Activated CD4-positive, alpha-beta memory T cell treated with anti-CD3 and anti-CD28 coated beads for 36 hours (primary cell): ENCODE measurements at places on chromosomes 5 and 9. TPM values are rescaled to one million over a fixed set of nuclear protein-coding genes. Genes with fewer than 3 reads are reported as not detected.
A peak's percentile ranks its signal among the peaks of the same experiment; 100 is the strongest.

DNA sequence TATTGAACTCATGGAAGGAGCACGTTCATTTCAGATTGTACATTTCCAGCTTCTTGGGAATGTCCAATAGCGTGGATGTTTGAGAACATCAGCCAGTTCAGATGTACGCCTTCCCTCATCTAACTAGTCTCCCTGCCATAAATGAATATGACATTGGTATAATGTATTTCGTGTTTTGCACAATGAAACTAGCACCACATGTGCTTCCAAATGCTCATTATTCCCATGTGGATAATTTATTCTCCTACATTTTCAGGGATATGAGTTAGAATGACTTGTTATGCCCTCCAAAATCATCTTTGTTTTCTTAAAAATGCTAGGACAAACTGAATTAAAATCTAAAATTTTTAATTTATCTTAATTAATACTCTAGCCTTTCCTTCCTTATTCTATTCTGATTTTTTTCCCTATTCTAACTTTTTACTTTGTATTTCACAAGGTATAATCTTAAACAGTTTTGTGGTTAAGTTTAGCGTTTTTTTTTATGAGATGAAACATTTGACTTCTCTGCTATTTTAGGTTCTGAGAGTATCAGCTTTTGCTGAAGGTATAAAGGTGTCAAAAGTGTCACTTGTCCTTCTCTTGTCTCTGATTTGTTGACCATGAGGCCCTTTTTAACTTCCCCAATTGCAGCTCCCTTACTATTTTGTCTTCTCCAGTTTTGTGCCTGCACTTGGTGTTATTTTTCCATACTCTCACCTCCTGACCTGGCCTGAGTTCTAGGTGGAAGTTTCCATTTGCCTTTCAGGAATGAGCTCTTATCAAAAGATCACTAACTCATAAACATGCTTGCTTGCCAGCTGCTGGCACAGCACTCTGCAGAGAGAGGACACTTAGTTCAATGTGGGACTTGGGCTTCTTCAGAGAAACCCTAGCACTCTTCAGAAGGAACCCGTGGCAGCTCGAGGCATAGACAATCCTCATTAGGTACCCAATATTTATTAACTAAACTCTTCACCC lies 106.8 kb downstream of the FRMD3 start:
- DNase-seq, result no peak

DNA sequence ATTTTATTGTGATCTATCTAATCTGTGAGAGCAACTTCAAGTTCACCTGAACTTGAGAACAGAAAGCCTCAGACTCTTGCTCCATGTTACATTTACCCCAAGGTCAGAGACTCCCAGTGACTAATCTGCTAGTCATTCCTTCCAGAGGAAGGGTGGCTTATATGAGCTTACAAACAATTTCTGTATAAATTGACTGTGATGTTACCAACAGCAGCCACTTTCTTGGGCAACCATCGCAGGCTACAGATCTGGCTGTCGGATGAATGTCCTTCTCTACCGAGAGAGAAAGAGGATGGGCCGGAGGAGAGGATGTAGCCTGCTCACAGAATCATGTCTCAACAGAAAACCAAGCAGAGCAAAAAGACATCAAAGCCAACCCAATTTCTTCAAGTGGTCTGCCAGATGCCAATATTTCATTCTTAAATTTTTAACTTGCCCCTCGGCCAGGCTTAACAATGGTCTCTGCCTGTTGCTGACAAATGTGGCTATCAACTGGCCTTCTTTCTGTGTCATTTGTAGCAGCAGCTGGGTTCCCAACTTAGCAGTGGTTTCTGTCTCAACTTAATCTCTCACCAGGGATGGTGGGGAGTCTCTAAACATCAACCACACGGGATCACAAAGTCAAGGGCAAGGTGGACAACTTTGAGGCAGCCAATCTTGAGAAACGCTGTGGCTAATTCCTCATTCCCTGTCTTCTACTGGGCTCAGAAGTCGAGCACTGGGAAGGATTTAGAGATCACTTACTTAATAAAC lies 81.3 kb downstream of the RAPGEF1 start:
- peak; percentile 78 for DNase-seq

DNA sequence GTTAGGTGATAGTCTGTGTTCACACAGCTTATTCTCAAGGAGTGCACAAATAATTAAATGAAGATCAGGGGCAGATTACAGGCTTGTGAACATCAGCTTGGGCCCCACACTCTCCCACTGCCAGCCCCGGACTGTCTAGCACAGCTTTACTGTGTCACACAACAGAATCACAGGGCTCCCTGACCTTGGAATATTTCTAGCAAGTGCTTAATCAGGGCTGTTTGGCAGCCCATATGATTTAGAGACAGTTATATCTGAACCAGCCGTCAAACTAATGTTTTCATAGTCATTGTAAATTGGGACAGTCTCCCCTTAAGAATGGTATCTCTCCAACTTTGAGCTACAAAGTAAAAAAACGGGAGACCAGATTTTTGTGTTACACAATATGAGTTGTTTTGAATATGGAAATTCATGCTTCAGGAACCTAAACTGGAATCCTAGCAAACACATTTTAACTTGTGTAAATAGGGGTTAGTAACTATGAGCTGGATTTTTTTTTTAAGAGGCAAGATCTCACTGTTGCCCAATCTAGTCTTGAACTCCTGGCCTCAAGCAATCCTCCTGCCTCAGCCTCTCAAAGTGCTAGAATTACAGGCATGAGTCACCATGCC lies 517.6 kb downstream of the BNC2 start:
- DNase-seq, result no peak

GARIN3 gene
- 1.4 TPM for total RNA-seq

PFDN1 gene
- 50.1 TPM for total RNA-seq

RBM18 gene
- 25.1 TPM for total RNA-seq
